ENCODE measurements at places on chromosomes 6 and 20.

DNA sequence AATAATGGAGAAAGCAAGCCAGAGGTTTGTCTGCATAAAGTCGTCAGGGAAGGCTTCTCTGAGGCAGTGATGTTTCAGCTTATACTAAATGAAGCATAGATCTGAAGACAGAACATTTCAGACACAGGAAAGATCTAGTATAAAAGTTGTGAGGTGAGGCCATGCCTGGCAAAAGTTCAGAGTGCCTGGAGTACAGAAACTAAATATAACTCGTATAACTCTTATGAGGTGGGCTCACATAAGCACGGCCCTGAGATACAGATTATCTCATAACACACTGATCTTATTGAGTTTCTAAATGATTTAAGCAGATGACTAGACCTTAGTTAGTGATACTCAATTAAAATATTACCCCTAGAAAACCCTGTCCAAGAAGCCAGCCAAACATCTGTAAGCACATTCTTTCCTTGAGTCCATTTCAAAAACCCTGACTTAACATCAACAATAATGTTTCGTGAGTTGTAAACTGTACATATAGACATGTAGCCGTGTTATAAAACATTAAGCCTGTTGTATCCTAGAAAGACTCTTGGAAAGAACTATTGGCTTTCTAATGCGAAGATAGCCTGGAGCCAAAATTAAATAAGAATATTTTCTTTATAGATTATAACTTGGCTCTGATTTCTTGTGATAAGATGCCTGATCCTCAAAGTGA, 667.6 kb downstream of the TENT5A start:
- H3K27ac ChIP-seq: no peak overlapping the region
- no peaks in the 10 kb centered on the region for H3K36me3 ChIP-seq
- no peaks in the 10 kb centered on the region for H3K4me1 ChIP-seq
- no peaks in the 10 kb centered on the region for H3K27me3 ChIP-seq

DNA sequence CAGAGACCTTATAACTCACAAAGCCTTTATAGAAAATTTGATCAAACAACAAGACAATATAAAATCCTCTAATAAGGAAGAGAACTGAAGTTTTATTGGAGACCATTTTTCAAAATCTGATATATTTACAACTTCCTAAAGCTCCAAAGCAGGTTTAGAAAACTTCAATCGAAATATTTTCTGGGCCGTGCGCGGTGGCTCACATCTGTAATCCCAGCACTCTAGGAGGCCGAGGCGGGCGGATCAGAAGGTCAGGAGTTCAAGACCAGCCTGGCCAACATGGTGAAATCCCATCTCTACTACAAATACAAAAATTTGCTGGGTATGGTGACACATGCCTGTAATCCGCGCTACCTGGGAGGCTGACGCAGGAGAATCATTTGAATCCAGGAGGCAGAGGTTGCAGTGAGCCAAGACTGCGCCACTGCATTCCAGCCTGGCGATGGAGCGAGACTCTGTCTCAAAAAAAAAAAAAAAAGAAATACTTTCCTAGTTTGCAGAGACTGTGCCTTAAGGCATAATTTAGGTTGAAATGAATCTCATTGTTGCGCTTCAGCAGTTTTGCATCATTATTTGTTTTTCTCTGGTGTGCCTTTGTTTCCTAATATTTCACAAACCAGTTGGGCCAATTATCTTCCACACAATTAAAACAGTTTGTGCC, 60.6 kb upstream of the ASIP start:
- H3K4me3 ChIP-seq: no peak overlapping the region
- H3K4me1 ChIP-seq: no peaks in the 10 kb centered on the region
- no peaks in the 10 kb centered on the region for H3K36me3 ChIP-seq
- DNase-seq: no peak

DNA sequence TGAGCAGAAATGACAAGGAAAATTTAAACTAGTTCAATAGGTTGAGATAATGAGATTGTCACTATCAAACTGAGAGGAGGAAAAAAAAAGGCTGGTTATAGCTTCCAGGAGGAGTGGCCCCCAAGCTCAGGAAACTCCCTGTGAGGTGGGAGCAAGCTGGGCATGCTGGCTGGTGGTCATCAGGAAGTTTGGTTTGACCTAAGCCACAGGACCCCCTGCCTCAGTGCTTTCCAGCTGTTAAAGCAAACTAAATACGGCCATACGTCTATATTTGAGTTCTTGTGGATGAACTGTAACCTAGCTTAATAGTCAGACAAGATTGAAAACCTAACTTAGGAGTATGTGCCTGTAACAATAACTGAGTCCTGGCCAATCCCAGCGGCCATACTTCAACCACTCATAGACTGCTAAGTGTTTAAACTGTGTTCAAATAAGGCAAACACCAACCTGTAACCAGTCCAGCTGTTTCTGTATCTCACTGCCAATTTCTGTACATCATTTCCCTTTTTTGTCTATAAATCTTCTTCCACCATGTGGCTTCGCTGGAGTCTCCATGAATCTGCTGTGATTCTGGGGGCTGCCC, 24.6 kb upstream of the ZBTB24 start:
- no peak for DNase-seq
- no peaks in the 10 kb centered on the region for H3K27me3 ChIP-seq
- H3K27ac ChIP-seq: no peak overlapping the region
- H3K4me1 ChIP-seq: peaks cover 4% of the 10 kb centered on the region
- H3K36me3 ChIP-seq: no peaks in the 10 kb centered on the region

GRCh38 chr20:37757550-37757949, 63.7 kb downstream of the CTNNBL1 start:
- peaks cover 53% of the 10 kb centered on the region for H3K36me3 ChIP-seq
- no peaks in the 10 kb centered on the region for H3K27me3 ChIP-seq
- no peak overlapping the region for H3K4me3 ChIP-seq

DNA sequence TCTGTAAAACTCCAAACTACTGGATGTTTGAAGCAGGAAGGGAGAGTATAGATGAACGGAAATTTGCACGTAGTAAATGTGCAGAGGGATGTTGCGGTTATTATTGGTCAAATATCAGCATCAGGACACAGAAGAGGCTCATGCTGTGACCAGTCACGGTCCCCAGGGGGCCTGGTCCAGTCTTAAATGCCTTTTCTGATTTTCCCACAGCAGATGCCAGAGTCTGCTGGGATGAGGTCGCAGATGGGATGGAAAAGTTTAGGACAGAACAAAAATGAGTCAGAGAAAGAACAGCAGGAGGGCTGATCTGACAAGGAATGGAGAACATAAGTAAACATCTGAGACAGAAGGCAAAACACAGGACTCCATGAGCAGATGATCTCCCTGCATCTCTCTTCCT, 11.7 kb upstream of the SIRPG start:
- no peaks in the 10 kb centered on the region for H3K27me3 ChIP-seq
- H3K27ac ChIP-seq: peak overlapping the region; percentile 34
- no peak for DNase-seq
- H3K4me3 ChIP-seq: no peak overlapping the region
- H3K4me1 ChIP-seq: peaks cover 7% of the 10 kb centered on the region

GRCh38 chr20:52469128-52469527, 277.5 kb upstream of the ZFP64 start:
- H3K27ac ChIP-seq: no peak overlapping the region
- no peaks in the 10 kb centered on the region for H3K4me1 ChIP-seq
- no peaks in the 10 kb centered on the region for H3K36me3 ChIP-seq
- DNase-seq: no peak

DNA sequence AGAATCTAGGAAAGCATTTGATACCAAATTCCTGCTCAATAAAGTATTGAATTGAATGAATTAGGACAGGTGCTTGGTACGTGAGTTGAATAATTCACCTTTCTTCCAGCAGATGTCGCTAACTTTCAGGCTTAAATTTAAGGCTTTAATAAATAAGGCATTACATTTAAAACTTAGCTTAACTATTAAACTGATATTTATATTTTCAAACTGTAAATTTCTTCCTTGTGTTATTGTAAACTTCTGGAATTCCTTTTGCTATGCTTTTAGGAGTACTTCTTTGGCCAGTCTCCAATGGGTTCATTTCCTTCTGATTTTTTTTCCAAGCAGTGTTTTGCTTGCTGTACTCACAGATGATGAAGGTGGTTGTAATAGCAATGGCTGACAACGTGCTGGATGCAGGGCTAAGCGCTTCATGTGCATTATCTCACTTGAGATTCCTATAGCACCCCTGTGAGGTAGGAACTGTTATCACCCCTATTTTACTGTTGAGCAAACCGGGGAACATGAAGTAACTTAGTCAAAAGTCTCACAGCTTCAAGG, 71.3 kb upstream of the SLC2A12 start:
- H3K4me1 ChIP-seq: no peaks in the 10 kb centered on the region
- no peaks in the 10 kb centered on the region for H3K36me3 ChIP-seq
- no peak overlapping the region for H3K4me3 ChIP-seq
- peak; percentile 74 for DNase-seq

GRCh38 chr20:4764805-4765204, 43.1 kb downstream of the PRND start:
- H3K36me3 ChIP-seq: no peaks in the 10 kb centered on the region
- no peak for DNase-seq
- no peak overlapping the region for H3K27ac ChIP-seq
- H3K27me3 ChIP-seq: no peaks in the 10 kb centered on the region

DNA sequence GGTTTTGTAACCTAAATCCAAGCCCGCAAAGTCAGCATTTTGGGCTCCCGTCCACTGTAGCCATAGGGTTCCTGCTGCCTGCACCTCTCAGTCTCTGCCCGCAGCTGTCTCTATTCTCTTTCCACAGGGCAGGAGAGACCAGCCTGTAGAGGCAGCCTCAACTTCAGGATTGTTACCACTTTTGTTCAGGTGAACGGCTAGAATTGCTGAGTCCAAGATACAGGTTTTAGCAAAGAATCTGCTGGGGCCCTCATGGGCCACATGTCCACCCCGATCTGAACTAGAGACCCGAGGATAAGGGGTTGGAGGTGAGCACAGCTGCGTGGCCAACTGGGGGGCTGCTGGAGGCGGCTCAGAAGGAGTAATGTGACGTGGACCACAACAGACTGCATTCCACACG, 137.7 kb upstream of the C6orf118 start:
- H3K4me1 ChIP-seq: no peaks in the 10 kb centered on the region
- H3K27me3 ChIP-seq: no peaks in the 10 kb centered on the region
- H3K4me3 ChIP-seq: no peak overlapping the region
- no peaks in the 10 kb centered on the region for H3K36me3 ChIP-seq
- no peak for DNase-seq
- no peak overlapping the region for H3K27ac ChIP-seq

DNA sequence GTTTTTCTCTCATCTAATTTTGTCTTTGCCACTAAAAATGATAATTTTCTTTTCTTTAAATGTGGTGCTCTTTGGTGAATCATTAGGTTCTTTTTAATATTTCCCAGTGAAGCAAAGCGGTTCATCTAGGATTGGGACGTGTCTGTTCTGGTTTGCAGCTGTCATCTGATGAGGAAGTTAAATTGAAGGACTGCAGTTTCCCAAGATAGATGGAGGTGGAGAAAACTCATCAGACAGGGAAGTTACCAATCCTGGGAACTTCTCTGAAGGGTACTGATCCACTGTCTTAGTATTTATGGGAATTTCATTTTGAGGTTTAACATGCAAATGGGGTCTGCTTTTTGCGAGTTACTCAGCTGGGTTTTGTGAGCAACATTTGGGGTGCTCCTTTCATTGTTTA, 2.4 kb upstream of the AARS2 start:
- peaks cover 15% of the 10 kb centered on the region for H3K36me3 ChIP-seq
- no peak for DNase-seq
- no peak overlapping the region for H3K4me3 ChIP-seq
- H3K27ac ChIP-seq: no peak overlapping the region
- H3K4me1 ChIP-seq: peaks cover 4% of the 10 kb centered on the region
- H3K27me3 ChIP-seq: peaks cover 45% of the 10 kb centered on the region

DNA sequence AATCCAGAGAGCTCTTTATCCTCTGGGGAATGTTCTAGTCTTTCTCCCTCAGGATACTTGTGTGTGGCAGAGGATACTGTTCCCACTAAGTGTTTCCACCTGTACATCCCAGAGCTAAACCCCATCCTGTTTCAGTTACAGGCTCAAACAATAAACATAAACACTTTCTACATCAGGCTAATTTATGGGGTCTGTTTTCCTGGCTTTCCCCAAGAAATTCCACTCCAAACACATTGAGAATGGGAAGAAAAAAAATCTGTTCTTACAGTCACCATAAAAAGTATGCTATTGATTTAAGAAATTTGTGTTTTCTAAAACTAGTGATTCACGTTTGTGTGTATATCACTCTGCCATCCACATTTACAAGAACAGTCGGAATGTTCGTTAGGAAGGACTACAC, 293.9 kb upstream of the FOXQ1 start:
- no peaks in the 10 kb centered on the region for H3K27me3 ChIP-seq
- no peak overlapping the region for H3K27ac ChIP-seq
- H3K36me3 ChIP-seq: no peaks in the 10 kb centered on the region
- H3K4me3 ChIP-seq: no peak overlapping the region

All from mesenchymal stem cell (in vitro differentiated cells and primary cell).